ENCODE measurements at places on chromosomes 2 and 18.

DNA sequence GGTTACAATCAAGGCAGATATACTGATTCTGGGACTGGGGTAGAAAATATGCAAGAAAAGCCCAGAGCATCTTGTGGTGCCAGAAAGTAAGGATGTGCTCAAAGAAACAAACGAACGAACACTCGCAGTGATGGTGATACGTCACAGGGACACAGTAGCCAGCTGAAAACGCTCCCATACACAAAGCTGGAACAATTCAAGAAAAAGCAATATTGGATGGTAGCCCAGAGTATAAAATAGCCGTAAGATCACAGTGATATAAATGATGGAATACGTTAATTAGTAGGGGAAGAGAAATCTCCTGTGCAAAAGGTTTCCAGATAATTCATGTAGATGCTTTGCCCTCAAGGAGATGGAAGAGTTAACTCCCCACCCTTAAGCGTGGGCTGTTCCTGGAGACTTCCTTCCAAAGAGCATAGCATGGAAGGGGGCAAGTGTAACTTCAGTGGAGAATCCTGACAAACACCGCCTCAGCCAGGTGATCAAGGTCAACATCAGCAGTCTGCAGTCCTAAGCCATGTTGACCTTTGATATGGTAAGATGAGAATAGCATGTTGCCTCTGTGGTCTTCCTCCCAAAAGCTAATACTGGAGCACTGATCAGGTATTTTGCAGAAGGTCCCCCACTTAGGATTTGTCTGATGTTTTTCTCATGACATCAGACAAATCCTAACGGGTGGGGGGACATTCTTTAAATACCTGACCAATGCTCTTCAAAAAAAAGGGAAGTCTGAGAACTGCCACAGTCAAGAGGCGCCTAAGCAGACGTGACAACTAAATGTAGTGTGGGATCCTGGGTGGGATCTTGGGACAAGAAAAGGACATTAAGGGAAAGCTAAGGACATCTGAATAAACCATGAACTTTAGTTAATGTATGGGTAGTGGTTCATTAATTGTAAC lies 99.0 kb downstream of the NCK2 start:
- DNase-seq = no peak

- no peak for DNase-seq
Measured at GRCh38 chr18:9925369-9925768, 11.6 kb downstream of the VAPA start.

DNA sequence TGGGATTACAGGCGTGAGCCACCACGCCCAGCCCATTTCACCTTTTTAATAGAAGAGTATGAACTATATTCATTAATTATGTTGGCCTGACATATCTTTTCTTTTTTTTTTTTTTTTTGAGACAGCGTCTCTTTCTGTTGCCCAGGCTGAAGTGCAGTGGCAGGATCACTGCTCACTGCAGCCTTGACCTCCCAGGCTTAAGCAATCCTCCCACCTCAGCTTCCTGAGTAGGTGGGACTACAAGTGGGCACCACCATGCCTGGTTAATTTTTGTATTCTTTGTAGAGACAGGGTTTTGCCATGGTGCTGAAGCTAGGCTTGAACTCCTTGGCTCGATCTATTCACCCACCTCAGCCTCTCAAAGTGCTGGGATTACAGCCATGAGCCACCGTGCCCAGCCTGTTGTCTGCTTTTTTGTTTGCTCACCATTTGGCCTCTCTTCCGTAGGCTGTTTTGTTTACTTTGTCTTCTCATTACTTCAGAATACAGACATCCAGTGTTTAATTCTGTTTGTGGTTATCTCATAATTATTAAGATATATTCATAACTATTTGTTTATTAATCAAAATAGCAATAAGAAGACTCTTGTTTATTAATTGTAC lies 16.3 kb upstream of the CDH2 start:
- no peak for DNase-seq

GRCh38 chr2:1628893-1629292 lies 115.4 kb downstream of the PXDN start:
- DNase-seq = no peak

- DNase-seq = no peak
Measured at GRCh38 chr2:108938077-108938710, 50.8 kb downstream of the EDAR start.

DNA sequence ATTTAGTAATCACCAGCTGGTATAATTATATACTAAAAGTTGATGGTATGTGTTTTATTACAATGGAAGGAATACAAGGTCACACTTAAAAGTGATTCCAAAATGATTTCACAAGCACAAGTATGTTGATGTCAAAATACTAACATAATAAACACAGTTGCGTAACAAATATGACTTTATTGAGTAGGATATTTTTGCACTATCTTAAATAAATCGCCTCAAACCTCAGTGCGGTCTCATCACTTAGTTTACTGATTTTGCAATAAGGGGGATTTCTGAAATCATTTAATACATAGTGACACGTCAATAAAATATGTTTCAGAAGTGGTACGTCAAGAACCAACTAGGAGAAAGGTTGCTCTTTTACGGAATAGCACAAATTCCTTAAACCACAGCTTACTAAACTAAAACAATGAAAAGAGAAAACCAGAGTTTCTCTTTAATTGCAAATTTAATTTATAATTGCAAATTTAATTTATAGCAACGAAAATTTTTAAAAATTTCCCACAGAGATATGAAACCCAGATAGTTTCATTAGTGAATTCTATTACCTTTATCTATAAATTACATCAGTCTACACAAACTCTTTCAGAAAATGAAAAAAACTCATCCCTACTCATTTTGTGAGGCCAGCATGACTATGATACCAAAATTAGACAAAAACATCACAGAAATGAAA lies 304.0 kb upstream of the REG3G start:
- no peak for DNase-seq

- no peak for DNase-seq
Measured at GRCh38 chr2:149019768-149020167, 18.7 kb upstream of the LYPD6B start.

GRCh38 chr2:26807788-26808460 lies 22.1 kb downstream of the CENPA start:
- peak; percentile 24 for DNase-seq

GRCh38 chr2:227886149-227886548 lies 14.7 kb downstream of the DAW1 start:
- no peak for DNase-seq

DNA sequence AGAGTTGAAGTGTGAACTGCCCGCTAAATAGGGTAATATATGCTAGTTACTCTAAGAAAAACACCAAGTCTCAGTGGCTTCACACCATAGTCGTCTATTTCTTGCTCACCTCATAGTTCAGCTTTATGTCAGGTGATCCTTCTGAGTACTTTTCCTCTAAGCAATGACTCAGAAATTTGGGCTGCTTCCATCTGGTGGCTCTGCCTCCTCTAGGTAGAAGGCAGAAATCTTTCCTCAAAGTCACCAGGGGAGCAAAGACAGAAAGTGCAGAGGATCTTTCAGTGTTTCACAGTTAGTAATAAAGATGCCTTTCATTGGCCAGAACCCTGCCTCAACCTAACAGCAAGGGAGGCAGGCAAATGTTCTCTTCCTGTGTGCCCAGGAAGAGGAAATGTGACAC lies 17.3 kb downstream of the CDH20 start:
- DNase-seq = no peak

DNA sequence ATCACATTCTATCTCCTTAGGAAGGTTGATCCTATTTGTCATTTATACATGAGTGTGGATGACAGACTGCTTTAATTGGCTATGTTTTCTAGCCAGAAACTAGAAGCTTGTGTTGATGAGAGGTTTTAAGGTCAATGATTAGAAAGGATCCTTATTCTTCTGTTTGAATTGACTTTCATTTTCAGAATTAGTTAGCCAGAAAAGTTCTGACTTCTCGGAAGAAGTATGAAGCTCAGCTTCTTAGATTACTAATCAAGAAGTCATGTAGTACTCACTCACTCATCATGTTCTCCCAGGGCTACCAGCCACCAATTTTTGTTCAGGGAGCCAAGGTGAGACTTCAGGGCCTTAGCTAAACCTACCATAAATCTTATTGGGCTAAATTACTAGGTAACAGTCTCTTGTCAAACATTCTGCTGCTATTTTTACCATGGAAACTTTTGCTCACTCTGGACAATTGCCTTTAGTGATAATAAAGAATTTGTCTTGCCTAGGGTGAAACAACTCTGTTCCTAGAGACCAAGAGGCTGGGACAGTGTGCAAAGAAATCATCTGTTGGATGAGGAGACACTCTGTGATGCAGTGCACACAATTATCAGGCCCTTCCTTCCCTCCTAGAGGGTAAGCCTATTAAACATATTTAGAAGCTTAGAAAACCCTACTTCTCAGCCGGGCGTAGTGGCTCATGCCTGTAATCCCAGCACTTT lies 111.6 kb upstream of the DNMT3A start:
- DNase-seq = no peak

DNA sequence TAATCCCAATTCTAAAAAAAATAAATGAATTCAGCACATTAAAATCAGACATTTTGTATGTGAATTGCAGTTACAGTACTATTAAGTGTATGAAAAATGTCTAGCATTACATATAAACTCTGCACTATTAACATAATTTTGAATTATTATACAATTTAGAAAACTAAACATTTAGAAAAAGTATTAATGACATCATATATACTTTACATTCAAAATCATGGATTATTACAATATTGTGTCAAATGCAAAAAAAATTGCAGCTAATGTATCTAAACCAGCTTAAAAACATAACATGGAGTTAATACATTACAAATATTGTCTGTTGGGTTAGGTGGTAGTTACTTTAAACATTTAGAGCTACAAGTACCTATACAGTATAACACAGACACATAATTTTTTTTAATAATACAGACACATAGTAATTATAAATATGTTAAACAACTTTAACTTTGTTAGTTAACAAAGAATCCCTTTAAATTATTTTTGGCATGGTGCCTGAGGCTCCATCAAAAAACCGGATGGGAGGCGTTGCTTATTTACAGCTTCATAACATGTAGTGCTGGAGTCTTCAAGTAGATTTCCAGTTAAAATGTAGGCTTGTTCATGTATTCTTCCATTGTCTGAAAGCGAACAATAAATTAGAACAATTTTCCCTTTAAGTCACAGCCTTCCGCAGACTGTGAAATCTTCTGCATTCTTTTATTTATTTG lies 79.1 kb downstream of the AP1S3 start:
- no peak for DNase-seq

- no peak for DNase-seq
Measured at GRCh38 chr18:26703170-26703930, 155.0 kb upstream of the KCTD1 start.

GRCh38 chr2:177629357-177630024 lies 236.9 kb downstream of the AGPS start:
- no peak for DNase-seq

- no peak for DNase-seq
Measured at GRCh38 chr2:199775267-199775666, 75.7 kb downstream of the FTCDNL1 start.

DNA sequence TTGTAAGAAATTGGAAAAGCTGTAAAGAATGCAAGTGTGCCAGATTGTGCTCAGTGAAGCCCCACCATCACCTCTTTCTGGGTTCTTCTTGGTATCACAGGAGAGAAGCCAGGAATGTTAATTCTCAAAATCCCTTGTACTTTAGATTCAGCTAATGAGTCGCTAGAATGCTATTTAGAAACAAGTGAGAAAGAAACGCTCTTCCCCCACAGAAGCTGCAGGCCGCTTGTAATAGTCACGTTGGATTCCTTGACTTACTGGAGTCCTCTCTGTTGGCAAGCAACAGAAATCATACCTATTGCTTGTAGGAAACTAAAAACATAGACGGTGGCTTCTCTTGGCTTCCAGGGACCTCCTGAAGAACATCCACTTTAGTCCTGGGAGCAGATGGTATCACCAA lies 375.6 kb upstream of the LRATD1 start:
- DNase-seq = no peak

DNA sequence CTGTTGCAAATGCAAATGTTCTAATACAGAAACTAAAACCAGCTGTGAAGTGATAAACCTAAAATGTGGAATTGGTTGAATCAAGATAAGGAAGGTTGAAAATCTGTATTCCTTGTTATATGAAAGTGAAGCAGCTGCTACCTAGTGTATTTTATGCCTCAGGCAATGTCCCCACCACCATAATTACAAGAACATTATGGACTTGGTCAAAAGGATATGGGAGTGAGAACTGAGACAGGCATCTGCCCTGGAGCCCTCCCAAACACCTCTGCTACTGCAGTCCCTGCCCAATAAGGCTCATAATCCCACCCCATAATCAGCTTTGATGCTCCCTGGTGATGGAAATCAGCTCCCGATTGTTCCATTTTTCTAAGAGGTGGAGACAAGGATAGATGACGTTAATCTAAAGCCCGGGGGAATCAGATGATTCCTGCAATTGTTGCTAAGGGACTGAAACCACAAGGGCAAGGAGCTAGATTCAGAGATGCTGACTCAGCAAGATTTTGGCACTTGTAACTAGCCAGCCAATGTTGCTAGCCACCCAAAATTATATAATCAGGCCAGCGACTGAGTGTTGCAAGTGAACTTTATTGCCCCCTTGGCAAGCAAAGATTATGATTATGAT lies 69.5 kb downstream of the EVA1A start:
- no peak for DNase-seq

DNA sequence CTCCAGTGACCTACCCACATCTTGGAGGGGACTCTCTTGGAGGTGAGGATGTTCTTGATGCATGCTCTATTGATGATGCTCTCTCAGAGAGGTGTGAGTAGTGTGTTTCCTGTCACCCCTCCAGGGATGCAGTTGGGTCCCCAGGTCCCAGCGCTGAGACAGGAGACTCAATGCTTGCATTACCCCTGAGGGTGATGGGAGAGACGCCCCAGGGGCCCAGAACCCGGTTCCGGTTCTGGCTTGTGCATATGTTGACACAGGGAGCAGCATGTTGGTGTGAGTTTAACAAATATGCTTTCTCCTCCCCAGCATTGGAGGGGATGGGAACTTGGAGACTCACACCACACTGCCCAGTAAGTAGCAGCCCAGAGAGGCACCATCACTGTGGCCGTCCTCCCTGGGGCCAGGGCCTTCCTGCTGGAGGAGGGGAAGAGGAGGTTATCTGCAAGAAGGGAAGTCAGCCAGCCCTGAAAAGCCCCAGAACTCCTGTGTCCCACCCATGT lies 124.5 kb downstream of the PLB1 start:
- no peak for DNase-seq

GRCh38 chr2:96857667-96858372 lies at the start of gene ANKRD39:
Gene ANKRD39 (minus strand): TSS chr2:96858016. CDS start chr2:96857987, 29 bp downstream.
- DNase-seq = peak; percentile 98

DNA sequence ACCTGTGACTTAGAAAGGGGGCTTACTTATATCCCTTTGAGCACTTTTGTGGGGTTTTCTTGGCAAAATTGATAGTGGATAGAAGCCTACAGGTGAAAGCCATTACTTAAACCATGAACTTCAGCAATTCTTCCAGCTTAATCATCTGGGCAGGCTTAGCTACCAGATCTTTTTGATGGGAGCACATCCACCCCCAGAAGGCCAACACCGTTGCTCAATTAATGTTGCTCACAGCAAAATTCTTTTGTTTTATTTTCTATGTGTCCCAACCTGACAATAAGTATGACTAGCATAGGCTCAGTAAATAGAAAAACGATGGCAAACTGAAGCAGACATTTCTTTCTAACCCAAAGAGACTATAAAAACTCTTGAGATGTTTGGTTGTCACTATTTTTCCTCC lies 269.4 kb upstream of the TCF4 start:
- DNase-seq = no peak

All from NCI-H1694 treated with DMSO at 0.1 percent for 48 hours (cell line).